Activated CD4-positive, CD25-positive, alpha-beta regulatory T cell (primary cell): ENCODE measurements at places on chromosomes 12 and 14.

- no peak for DNase-seq
Observed at GRCh38 chr12:26389343-26389742, 194.0 kb downstream of the SSPN start.

DNA sequence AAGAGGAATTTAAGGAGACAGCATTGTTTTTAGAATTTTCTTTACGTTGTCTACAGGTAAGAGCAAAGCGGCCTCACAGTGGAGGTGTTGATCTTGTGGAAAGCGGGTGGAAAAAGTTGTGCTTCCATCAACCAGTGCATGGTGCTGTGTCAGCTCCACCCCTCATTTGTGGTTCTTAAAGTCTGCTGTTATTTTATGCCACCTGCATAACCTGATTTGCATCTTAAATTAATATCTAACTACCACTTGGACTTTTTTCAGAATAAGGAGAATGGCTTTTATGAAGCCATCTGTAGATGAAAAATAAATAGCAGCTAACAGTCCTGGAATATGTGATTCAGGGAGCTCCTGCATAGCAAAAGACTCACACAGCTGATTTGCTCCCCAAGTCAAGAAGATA is 135.1 kb downstream of the SNAPC1 start:
- DNase-seq = no peak

- DNase-seq = no peak
Observed at GRCh38 chr12:54220092-54220557, 31.3 kb upstream of the SMUG1 start.

- no peak for DNase-seq
Observed at GRCh38 chr12:130111965-130112496, 50.2 kb upstream of the FZD10 start.

GRCh38 chr12:81859521-81859920 is 100.4 kb upstream of the PPFIA2 start:
- no peak for DNase-seq

GRCh38 chr12:43357141-43357540 is 194.9 kb downstream of the ADAMTS20 start:
- no peak for DNase-seq

DNA sequence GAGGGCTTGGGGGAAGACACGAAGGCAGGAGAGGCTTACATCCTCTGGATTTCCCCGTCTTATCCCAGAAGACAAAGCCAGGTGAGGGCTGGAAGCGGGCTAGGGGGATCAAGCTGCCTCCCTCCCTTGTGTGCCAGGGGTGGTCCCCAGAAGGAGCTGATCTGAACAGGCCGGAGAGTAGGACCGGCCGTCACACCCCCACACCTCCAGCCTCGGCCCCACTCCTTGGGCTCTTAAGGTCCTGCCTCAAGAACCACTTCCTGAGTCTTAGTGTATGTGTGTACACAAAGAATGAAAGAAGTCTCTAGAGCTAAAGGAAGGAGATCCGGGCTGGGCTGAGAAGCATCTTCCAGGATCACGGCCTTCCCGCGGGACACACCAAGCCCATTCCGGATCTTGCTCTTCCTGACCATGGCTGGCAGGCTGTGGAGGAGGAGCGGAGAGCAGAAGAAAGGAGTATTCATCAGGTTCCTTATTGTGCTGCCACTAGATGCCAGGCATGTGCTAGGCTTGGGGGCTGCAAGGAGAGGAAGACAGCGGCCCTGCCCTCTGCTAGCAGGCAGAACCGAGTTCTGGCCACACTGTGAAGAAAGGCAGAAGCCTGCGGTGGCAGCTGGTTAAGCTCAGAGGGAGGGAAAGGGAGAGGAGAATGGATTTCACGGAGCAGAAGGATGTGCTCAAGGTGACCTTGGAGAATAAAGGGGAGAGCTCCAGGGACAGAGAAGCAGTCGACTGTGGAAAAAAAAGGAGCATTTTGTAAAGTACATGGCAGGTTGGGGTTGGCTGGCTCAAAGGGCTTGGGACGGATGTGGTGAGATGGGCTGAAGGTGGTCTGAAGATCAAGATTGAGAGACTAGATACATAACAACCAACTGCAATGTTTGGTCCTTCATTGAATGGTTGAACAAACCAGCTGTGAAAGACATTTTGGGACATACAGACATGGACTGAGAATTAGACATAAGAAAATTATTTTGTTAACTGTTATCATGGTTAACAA is 1.3 kb upstream of the CD63 start:
- no peak for DNase-seq

- no peak for DNase-seq
Observed at GRCh38 chr14:32319368-32320049, 9.6 kb upstream of the AKAP6 start.

DNA sequence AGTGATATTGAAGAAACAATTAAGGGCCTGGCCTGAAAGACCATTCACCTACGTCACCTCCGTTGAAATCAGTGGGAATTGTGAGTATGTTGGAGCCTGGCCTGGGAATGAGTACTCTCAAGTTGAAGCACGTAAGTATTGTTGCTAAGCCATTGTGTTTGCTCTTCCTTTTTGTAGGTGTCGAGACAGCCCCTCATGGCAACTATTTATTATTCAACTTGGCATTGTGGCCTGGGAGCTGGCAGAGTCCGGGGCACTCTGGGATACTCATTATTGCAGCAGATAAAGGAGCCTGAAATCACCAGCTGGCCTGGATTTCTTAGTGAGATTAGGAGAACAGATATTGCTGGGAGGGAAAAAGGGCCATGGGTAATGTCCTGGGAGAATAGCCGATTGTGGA is 147.4 kb downstream of the C12orf75 start:
- DNase-seq = no peak

DNA sequence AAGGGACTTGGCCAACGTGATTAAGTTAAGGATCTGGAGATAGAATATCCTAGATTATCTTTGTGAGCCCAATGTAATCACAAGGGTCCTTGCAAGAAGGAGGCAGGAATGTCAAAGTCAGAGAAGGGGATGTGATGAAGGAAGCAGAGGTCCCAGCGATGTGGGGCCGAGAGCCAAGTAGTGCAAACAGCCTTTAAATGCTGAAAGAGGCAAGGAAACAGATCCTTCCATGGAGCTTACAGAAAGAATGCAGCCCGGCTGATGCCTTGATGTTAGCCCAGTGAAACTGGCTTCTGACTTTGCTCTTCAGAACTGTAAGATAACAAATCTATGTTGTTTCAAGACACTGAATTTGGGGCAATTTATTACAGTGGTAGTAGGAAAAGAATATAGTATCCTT is 74.9 kb downstream of the NEDD1 start:
- DNase-seq = no peak

DNA sequence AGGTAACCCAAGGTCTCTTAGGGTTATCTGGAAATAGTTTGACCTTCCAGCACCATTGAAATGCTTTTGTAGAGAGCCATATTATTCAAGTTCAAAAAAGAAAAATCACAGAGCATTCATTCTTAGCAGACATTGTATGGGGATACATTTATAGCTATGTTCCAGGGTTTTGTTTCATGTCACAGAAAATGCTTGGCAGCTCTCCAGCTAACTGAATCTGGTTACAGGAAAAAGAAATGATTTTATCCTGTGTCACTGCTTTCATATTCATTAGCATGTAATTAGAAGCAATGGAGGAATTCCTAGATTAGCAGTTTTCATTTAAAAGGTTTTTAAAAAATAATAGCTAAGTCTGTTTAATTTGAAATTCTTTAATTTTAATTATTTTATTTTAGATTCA is 78.9 kb downstream of the SNAPC1 start:
- no peak for DNase-seq

DNA sequence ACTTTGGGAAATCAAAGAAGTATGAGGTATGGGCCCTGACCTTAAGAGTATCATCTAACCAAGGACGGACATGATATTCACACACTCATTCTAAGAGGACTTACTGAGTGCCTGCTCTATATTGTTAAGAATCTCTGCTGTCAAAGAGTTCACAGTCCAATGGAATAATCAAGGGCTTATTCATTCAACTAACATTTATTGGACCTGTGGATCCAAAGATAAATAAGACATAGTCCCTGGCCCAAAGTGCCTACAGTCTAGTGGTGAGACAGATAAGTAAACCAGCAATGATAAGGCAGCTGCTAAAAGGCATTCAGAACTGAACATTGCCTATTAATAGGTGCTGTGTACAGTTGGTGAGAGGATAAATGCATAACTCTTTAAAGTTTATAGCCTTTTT is 11.0 kb downstream of the WDR20 start:
- DNase-seq = no peak

- no peak for DNase-seq
Observed at GRCh38 chr14:89125216-89125615, 291.8 kb downstream of the FOXN3 start.

DNA sequence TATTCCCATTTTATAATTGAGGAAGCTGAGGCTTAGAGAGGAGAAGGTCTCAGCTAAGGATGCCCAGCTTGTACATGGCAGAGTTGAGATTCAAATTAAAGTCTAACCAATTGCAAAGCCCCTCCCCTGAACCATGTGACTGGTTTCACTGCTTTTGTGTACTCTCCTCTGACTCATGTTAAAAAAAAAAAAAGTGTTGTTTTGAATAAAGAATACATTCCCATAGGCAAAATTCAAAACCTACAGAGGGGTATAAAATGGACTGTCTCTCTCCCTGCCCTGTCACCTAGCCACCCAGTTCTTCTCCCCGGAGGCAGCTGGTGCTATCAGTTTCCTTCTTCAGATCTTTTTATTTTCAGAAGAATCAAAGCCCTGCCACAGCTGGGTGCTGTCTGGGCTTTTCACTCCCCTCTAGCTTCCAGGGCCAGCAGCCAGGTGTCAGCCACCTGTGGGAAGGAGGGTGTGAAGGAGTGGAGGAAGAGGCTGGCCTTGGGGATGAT is 5.4 kb downstream of the PSMD9 start:
- no peak for DNase-seq

DNA sequence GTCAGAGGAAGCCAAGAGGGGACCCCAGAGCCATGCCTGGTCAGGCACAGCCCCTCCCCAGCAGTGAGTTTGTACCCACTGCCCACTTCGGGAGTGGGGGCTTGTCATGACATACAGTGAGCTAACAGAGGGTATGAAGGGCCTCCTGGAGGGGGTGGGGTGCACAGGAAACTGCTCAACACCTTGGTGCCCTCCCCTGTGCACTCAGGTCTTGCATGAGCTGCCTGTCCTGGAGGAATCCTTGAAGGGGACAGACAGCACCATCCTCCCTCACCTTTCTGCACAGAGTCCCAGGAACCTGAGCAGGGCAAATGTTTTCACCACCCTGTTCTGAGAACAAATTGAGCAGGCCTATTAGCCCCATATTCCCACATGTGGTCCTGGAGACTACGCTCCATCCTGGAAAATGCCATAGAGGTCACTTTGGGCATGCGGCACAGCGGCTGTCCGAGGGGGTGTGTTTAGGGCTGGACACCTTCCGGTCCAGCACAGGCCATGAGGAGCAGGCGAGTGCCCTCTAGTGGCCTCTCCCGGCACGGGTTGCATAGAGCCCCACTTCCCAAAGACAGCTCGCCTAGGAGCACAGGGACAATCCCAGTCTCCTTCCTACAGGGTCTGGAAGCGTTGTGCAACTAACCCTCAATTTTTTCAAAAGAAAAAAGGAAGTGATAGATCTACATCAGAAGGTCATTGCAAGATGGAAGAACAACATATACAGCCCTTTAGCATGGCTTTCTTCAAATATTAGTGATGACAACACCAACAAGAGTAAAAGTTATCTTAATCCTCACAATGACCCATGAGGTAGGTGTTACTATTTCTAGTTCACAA is 31.9 kb upstream of the ZFP36L1 start:
- peak; percentile 17 for DNase-seq

GRCh38 chr12:97960741-97961608 is 498.4 kb downstream of the RMST start:
- no peak for DNase-seq

GRCh38 chr12:95201056-95201670 is 16.1 kb downstream of the FGD6 start:
- no peak for DNase-seq

DNA sequence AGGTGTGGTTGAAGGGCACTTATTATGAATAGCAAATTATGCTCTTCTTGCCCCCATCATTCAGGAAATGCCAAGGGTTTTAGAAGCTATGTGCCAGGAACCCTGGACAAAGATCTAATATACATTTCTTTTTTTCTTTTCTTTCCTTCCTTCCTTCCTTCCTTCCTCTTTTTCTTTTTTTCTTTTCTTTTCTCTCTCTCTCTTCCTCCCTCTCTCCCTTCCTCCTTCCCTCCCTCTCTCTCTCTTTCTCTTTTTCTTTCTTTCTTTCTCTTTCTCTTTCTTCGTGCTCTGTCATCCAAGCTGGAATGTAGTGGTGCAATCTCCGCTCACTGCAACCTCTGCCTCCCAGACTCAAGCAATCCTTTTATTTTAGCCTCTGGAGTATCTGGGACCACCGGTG is 66.1 kb upstream of the CSRP2 start:
- no peak for DNase-seq

DNA sequence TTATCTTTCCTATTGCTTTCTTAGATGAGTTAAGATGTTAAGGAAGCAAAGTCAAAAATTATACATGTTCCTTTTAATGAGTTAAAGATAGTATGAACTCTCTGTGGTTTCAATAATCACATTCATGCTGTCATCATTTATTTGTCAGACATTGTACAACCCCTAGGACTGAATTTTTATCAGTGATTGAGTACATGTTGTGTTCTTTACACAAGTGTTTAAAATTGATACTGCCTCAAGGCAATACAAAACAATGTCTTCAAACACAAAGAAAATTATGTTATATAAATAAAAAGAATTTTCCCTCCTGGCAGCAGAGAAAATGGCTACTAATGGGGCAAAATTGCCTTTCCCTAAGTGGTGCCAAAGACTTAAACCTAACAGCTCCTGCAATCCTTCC is 34.6 kb upstream of the KCNJ8 start:
- DNase-seq = no peak

DNA sequence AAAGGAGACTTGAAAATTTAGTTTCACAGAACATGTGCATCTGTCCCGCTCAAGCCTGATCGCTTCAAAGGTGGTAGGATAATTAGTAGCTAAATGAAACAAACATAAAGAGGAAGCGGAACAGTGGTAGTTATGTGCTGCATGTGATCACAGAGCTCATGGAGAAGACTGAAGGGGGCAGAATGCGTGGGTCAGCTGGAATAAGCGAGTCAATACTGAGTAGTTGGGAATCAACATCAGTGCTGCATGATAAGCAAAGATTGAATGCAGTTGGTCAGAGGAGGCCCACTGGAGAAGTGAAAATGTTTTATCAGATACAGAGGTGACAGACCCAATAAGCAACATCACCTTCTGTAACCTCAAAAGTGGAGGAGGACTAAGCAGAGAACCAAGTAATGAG is 95.1 kb upstream of the RFX4 start:
- no peak for DNase-seq

GRCh38 chr14:23608454-23608853 is 27.7 kb upstream of the DHRS2 start:
- no peak for DNase-seq

- DNase-seq = peak; percentile 65
Observed at GRCh38 chr14:24332268-24332993, 2.4 kb downstream of the ADCY4 start.

DNA sequence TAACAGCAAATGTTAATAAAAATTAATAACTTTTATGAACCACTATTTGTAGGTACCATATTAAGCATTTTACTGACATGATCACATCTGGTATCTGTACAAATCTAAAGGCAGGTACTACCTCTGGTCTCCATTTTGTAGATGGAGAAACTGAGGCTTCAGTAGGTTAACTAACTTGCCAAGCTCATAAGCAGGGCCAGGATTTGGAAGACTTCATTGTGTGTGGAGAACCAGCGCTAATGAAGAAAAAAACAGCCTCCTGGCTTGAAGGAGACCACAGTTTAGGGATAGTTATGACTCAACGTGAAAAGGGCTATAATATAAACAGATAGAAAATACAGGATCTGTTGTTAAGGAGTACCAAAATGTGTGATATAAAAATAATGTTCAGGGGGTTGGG is 1.0 kb downstream of the NUP37 start:
- no peak for DNase-seq
